ENCODE measurements at places on chromosomes 2 and 18.

DNA sequence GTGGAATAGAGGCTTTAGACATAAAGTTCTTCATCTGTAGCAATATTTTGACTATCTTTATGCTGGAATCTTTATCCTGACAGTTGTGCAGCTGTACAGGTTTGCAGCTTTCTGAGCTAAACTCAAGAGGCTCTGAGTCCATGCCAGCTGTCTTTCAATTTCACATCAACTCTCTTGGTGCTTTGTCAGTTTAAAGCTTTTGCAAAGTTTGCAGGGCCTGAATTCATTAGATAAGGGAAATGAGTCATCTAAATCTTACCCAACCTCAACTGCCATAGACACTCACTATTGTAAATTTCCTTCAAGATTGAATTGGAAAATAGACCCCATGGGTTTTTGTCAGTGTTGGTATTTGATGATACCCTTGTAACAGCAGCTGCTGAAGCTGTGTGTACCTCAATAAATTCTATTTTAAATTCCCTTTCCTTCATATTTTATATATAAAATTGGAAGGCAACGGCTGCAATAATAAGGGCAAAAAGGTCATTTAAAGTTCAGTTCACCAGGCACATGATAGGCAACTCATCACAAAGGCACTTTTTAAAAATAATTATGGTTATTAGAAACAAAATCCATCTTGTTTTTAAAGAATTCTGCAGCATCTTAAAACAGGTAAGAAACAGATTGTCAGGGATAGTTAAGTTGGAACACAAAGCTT lies 169.9 kb upstream of the SLC39A10 start:
- DNase-seq = peak; percentile 15

DNA sequence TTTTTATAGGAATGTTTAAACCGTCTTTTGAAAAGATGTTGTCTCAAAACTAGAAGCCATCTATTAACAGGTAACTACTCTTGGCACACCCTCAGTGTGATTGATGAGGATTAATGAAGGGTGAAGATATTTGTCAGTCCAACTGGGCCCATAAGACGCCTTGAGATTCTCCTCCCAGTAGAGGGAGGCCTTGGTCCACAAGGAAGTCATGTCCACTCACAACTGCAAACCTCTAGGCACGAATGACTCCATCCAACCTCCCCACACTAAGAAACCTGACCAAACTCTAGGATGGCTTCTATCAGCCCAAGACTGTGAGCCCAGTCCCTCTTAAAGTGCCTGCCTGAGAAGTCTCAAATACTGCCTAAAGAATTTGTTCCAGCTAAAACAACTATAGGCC lies 19.2 kb upstream of the GRP start:
- no peak for DNase-seq

GRCh38 chr2:69816923-69817542 lies 12.4 kb upstream of the GMCL1 start:
- no peak for DNase-seq

DNA sequence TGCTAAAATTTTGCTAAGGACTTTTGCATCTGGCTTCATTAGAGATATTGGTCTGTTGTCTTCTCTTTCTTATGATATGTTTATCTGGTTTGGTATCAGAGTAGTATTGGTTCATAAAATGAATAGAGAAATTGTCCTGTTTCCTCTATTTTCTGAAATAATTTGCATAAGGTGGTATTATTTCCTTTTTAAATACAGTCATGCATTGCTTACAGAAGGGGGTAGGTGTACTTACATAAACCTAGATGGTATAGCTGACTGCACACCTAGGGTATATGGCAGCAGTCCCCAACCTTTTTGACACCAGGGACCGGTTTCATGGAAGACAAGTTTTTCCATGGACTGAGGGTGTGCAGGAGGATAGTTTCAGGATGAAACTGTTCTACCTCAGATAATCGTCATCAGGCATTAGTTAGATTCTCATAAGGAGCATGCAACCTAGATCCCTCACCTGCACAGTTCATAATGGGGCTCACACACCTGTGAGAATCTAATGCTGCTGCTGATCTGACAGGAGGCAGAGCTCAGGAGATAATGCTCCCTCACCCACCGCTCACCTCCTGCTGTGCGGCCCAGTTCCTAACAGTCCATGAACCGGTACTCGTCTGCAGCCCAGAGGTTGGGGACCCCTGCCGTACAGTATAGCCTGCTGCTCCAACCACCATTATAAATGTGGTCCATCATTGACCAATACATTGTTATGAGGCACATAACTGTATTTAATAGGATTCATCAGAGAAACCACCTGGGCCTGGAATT lies 189.2 kb downstream of the FAM210A start:
- DNase-seq = no peak

GRCh38 chr2:163395602-163396001 lies 340.2 kb downstream of the FIGN start:
- no peak for DNase-seq

- DNase-seq = no peak
Measured at GRCh38 chr2:151482171-151482725, 72.5 kb downstream of the RIF1 start.

GRCh38 chr2:219658196-219658846 lies 30.9 kb downstream of the SLC4A3 start:
- no peak for DNase-seq

- DNase-seq = no peak
Measured at GRCh38 chr2:42371611-42372473, 10.8 kb upstream of the COX7A2L start.

GRCh38 chr2:98510322-98510662 lies 65.6 kb downstream of the INPP4A start:
- DNase-seq = no peak

DNA sequence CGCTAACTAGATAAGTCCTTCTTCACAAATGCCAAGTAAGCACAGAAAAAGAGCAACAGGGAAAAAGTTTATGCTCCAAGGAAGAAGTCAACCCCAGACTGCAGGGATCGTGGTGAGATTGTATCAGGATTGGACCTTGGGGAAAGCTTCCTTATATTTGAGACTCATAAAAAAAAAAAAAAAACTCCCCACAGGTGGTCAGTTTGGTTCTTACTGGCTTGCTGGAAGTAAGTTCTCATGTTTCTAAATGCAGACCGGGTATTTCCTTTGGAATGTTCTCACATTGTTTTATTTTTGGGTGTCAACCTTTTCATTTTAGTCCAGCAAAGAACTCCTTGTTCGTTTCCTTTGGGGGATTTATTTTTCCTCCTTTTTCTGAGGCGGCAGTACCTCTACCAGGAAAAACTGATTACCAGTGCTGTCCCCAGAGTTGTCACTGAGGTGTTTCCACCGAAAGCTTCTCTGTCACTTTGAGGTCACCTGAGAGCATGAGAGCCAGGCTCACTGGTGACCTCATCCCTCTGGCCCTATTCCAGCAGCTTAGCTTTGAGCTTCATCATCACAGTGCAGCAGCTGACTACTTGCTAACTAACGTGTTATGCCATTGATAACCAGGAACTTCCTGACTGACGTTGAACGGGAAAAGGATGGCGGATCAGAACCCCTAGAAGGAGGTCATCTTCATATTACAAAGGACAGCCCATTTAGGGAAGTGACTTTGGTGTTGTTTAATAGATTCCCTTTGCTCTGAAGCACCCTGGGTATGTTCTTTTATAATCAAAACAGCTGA lies 16.8 kb upstream of the ATP8B1 start:
- peak; percentile 32 for DNase-seq

DNA sequence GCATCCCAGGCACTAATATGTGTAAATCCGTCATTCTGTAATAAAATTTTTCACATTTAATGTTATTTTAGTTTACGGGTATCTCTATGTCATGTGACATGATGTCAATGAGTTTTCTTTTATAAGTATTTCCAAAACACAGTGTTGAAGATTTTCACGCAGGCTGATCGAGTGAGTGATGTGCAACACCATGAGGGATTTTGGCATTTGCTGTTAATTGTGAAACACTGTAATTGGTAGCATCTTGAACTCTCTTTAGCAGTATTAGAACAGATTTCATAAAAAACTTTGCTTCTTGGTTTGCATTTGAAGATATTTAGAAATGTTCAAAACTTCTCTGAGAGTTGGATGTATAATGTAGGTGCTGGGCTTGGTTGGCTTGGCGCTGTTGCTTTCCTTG lies 35.5 kb downstream of the KCNE4 start:
- no peak for DNase-seq

Measured in H54 (cell line).